Stimulated activated CD4-positive, alpha-beta T cell treated with anti-CD3 and anti-CD28 coated beads, Interleukin-15, amount 100 ng/mL, for 1 hour (primary cell): ENCODE measurements at places on chromosomes 11 and 22.

- DNase-seq: no peak
These were observed 183.3 kb downstream of the BLID start for GRCh38 chr11:121932646-121933185.

- no peak for DNase-seq
These were observed 70.2 kb downstream of the NOX4 start for GRCh38 chr11:89420981-89421380.

DNA sequence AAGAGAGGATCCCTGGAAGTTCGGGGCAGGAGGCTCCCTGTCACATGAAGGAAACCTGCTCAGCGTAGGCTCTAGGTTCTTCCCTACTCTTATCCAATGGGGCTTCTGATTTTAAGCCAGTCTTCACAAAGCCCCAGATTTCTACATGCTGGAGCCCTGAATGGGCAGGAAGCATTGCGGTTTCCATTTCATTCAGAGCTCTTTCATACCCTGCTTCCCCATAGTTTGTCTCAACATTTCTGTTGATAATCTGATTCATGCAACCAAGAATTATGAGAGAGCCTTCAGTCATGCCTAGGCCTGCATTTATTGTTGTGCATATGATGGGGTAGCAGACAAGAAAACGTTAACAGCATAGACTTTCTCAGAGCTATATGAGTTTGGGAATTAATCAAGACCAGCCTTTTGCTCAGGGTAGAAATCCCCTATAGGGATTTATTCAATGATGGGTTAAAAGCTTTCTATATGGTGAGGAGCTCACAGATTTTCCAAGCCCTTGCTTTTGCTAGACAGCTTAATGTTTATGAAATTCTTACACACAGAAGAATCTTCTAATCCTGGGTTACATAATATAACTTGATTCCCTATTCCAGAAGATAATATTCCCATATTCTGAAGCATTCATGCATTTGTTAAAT is 15.9 kb downstream of the OR51B4 start:
- DNase-seq: no peak

DNA sequence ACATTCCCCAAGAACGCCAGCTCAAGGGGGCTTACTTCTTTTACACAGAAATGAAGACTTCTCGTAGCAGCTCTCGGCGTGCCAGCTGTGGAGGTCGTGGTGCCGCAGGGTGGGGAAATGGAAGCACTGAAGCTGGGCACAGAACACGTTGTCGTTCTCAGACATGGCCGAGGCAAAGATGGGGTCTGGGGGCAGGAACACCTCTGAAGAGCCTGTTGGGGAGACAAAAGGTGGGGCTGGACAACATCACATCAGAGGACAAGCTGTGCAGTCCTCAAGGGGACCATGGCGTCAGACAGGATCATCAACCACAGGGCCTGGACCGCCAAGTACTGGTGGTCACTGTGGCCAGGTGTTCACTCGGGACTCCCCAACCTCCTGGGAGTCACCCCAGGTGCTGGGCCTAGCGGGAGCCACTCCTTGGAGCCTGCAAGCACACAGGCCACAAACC is 65.2 kb downstream of the DGCR2 start:
- DNase-seq: no peak

DNA sequence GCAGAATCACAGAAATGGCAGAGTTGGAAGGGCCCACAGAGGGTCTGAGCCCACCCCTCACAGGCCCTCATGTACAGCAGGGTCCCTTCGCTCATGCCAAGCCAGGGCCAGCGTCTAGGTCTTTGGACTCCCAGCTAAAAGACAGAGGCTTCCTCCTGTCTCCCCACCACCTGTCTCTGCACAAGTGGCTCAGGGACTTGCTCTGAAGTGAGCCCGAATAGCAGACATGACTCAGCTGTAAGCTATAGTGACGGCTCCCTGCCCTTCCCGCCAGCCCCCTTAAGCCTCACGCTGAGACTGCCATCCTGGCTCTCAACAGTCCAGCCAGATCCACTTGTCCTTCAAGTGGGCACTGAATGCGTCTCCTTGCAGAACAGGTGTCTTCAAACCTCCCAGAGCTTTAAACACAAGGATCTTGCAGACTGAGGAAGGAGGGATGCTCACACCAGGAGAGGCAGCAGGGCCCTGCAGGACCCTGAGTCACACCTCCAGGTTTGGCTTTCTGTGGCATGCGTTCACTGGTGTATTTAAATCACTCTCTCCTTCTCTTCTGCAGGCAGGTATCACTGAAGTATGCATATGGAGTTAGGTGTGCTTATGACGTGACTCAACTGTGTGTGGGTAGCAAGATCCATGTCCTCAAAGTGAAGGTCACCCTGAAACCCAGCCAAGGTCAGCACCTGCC is 154.9 kb downstream of the CACNA1I start:
- no peak for DNase-seq

DNA sequence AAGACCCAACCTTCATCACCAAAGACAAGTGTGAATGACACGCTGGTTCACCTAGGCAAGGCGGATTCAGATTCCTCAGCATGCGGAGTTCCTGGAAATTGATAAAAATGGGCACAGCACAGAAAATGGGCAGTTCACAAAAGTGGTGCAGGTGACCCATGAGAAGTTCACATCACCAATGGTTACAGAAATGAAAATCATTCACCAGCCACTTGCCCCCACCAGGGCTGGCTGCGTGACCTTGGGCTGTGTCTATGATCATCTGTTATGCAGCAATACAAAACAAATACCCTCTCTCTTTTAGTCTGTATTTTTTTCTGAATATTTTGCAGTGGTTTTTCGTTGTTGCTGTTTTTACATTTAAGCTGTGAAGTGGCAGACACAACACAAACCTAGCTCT is 415.9 kb downstream of the TBC1D22A start:
- DNase-seq: no peak

- DNase-seq: no peak
These were observed 95.3 kb downstream of the FBXO7 start for GRCh38 chr22:32569956-32570355.

DNA sequence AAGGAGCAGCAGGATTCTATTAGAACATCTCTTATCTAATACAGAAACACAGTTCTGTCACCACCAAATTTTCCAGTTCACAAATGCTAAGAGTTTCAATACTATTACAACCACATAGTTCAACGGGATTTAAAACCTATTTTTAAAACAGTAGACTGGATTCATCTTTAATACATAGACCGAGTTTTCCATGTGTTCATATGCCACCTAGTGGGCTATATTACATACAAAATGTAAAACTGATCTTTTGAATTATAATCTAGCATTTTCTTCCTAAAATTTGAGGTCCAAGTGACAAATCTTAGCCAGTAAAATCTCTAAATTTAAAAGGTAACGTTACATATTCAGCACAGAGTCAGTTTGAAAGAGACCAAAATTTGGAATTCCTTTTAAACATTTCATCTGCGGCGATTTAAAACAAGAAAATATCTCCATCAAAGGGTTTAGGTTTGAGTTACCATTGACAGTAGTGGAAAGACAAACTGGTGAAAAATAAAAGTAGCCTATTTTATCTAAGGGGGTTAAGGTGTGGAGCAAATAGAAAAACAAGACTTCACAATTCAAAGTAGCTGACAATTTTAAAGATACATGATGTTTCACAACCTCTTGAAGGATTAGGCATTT is 269.3 kb upstream of the MPPED2 start:
- DNase-seq: no peak

DNA sequence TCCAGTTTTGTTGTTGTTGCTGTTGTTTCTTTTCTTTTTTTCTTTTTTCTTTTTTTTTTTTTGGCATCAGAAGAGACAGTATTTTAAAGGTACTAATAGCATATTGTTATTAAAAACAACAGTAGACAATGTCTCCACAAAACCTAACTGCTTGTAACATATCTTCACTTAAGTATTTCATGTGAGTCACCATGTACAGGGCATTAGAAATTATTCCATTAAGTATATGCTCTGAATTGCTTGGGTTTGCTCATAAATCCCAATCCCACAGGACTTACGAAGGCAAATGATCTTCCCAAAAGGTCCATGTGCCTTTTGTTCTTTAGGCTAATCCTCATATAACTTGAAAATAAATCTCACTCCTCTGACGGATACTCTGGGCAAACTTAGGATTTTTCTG is 35.9 kb downstream of the MAP6 start:
- no peak for DNase-seq

- peak; percentile 52 for DNase-seq
These were observed 39.3 kb upstream of the CELSR1 start for GRCh38 chr22:46576556-46577367.

DNA sequence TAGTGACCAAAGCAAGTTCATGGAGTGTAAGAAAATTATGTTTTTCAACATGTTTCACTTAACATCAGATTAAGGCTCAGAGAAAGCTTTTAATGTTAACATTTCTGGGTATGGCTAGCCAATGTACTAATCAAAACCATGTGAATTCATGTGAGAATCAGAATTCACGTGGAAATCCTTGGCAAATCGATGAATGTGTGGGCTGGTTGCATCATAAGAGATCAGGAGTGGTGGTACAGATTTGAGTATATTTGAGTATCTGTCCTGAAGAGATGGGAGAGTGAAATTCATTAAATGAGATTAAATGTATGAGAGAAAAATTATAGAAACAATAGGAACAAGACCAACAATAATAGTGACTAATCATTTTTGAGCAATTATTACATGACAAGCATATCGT is 638.6 kb upstream of the ANO5 start:
- no peak for DNase-seq

- DNase-seq: no peak
These were observed 16.3 kb upstream of the GNAZ start for GRCh38 chr22:23053912-23054530.

DNA sequence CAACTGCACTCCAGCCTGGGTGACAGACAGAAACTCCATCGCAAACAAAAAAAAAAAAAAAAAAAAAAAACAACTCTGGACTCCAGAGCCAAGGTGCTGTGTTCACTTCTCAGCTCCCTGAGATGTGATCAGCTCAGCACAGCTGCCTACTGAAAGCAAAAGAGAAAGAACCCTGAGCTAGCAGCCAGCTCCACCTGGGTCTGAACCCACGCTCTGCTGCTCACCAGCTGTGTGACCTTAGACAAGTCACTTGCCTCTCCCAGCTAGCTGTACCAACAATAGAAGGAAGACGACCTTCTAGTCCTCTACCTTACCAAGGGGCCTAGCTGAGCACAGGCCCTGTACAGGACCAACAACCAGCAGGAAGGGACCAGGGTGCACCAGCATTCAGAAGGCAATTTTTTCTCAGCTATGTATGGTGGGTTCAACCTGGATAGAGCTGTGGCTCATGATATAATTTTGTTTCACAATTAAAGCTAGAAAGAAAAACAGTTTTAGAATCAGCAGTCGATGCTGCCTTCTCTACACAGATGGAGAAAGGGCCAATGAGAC is 3.8 kb downstream of the DGCR2 start:
- DNase-seq: no peak

DNA sequence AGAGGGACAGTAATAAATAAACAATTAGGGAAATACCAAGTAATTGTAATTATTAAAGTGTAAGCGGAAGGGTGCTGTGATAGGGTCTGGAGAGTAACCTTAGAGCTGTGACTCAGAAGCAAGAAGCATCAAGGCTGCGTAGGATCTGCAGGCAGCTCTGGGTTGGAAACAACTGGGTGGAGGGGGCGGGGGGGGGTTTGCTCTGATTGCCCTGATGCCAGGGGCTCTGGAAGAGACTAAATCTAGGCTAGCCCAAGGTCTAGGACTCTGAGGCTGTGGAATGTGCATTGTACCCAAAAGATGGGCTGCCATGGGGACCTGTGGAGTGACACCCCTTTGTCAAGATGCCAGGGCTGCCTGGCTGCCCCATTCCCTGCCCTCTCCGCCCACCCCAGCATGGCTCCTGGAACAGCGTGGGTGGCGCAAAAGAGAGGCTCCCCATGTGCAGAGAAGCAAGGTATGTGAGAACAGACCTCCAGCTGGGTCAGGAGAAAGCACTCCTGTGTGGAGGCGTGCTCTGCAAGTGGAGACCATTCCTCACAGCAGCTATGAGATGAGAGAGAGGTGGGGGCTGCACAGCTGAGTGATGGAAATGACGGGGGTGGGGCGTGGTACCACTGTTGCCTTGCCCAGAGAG is 101.1 kb upstream of the CRYBB3 start:
- DNase-seq: no peak

GRCh38 chr11:3101921-3102640 is 44.9 kb upstream of the CARS1 start:
- DNase-seq: no peak

DNA sequence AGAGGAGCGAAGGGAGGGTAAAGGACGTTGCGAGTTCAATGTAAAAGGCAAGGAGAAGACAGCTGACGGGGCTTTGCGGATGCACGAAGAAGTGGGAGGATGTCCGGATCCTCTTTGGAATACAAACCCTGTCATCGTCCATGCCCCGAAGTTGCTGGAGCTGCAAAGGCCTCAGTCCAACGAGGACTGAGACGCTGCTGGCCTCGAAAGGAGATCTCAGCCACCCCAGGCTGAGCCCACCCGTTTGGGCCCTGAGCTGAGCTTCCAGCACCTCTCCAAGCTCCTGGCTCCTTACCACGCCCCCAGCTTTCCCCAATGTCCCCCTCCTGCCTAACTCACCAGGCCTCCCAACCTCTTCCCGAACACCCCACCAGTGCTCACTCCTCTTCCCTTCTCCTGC is 46.1 kb upstream of the PHF21B start:
- DNase-seq: no peak

GRCh38 chr11:19869466-19869865 is 156.8 kb downstream of the NAV2 start:
- DNase-seq: no peak

DNA sequence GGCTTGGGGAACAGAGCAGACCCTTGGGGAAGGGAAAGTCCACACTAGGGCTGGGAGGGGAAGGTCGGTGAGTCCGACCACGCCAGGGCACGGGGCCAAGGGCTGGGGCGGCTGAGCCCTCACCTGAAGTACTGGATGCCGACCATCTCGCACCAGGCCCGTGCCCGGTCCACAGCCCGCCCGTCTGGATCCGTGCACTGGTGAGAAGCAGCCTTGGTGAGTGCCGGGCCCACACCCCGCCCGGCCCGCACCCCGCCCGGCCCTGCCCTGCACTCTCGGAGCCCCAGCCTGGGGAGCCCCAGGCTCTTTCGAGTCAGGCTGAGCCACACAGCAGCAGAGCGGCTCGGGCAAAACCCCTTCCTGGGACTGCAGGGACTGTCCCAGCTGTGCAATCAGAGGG is 1.9 kb upstream of the BAIAP2L2 start:
- DNase-seq: no peak
